Esophagus squamous epithelium (tissue), 5 donors: ENCODE measurements at places on chromosomes 12 and 14.

DNA sequence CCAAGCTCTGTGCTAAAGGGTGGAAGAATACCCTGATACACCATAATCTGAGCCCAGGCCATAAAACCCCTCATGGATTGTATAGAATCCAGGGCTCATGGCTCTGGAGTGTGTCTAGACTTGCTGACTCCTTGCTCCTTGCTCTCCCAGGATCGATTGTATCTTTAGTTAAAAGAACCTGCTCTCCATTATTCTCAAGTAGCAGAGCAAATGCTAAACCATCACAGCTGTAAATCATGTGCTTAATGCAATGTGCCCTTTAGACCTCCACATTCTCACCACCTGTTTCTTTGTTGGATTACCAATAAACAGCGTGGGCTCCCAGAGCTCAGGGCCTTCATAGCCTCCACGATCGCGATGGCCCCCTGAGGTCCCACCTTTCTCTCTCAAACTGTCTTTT, 411.6 kb upstream of the FBXO33 start:
- no peak for DNase-seq

DNA sequence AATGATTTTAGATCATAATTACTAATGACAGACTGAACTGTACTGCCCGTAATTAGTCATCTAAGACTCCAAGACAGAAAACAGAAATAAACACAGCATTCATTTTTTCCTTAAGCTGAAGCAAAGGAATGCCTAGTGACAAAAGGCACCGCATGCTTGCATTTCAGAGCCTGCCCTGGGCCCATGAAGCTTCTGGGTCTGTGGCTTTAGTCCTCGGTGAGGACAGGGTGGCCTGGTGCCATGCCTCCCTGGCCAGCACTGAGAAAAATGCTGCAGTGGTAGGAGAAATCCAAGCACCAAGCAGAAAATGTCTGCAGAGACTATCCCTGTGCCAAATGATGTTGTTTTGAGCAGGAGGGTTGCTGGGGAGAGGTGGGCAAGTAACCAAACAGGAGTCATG, 171.6 kb downstream of the CALM1 start:
- DNase-seq = no peak

DNA sequence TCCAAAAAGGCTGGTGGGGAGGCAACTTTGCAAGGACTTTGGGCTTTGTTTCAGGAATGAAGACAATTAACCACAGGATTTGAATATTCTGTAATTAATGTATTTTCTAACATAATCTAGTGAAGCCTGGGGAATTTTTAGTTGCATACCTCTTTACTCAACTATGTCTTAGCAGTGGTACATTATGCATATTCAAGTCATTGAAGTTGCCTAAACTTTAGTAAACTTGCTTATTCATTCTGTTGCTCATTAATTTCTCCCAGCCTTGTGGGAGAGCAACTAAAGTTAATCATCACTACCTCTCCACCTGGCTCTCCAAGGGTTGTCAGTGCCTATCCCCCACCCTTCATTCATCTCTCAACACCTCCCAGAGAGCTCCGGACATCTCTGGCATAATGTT, 54.2 kb downstream of the IFNG-AS1 start:
- no peak for DNase-seq

DNA sequence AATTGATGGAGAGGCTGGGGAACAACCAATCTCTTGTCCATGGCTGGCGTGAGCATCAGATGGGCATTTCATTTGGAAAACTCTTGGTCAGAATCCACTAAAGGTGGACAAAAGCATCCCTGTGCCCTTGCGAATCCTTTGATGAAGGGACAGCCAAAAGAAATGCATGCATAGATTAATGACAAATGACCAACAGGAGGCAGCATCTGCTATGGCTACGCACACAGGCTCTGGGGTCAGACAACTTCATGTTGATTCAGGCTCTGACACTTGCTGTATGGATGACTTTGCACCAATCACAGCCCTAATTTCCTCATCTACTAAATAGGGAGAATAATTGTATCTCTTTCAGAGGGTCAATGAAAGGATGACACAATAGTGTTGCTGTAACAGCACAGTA, 117.5 kb downstream of the ASCL4 start:
- DNase-seq = no peak

DNA sequence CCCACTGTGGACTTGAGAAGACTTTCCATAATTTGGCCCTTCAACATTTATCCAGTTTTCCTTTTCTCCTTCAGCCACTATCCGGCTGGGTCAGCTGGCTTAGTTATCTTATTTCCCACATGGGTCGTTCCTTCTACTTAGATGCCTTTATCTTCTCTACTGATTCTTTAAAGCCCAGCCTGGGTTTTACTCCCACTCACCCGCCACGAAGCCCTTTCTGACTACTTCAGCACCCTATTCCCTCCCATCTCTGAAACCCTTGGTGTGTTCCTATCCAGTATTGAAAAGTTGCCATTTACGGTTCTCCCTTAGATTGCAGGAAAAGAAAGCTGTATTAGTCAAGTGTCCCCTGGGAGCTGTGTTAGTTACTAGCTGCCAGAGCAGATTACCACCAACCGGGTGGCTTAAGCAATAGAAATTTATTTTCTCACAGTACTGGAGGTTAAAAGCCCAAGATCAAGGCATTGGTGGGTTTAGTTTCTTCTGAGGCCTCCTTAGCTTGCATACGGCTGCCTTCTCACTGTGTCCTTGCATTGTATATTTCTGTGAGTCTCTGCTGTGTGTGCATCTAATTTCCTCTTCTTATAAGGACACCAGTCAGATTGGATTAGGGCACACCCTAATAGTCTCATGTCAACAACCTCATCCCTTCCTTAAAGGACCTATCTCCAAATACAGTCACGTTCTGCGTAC, 105.5 kb downstream of the GPATCH2L start:
- DNase-seq = no peak

DNA sequence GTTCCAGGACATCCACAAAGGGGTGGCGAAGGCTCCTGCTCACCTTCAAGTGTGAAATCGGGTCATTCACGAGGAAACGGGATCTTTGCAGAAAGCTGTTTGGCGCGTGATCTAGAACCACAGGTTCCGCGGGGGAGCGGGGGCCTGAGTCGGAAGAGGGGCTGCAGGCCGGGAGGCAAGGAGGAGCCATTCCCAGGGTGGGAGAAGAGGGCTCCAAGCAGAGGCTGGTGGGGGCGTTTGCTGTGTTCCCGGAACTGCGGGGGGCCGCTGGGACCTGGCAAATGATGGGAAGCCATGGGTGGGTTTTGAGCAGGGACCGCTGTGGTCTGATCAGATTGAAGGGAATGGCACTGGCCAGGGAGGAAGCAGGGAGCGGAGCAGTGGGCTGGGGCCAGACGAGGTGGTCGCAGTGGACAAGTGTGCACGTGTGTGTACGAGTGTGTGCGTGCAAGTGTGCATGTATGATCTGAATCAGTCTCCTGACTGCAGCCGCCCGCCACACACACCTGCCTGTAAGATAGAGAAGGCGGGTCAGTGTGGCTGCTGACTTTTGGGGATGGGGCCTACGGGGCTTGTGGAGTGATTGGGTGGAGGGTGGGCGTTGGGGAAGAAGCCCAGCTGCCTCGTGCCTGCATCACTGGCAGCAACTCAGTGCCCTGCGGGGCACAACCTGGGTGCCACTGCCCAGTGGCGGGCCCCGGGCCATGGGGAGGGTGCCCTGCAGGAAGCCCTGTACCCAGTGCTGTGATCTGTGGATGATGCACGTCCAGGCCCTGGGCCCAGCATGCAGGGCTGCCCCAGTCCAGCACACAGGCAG, 141.9 kb downstream of the KIF26A start:
- no peak for DNase-seq

- DNase-seq = no peak
Observed at GRCh38 chr14:57760896-57761295, 105.0 kb downstream of the SLC35F4 start.

- DNase-seq = no peak
Observed at GRCh38 chr12:121107681-121108080, 25.0 kb upstream of the P2RX7 start.

- DNase-seq = no peak
Observed at GRCh38 chr12:21659383-21659782, 1.7 kb upstream of the LDHB start.
